Stimulated activated CD4-positive, alpha-beta T cell treated with anti-CD3 and anti-CD28 coated beads, Interleukin-1b, Interleukin-23, amount 100 ng/mL, for 1 hour (primary cell): ENCODE measurements at places on chromosomes 6 and 20.

DNA sequence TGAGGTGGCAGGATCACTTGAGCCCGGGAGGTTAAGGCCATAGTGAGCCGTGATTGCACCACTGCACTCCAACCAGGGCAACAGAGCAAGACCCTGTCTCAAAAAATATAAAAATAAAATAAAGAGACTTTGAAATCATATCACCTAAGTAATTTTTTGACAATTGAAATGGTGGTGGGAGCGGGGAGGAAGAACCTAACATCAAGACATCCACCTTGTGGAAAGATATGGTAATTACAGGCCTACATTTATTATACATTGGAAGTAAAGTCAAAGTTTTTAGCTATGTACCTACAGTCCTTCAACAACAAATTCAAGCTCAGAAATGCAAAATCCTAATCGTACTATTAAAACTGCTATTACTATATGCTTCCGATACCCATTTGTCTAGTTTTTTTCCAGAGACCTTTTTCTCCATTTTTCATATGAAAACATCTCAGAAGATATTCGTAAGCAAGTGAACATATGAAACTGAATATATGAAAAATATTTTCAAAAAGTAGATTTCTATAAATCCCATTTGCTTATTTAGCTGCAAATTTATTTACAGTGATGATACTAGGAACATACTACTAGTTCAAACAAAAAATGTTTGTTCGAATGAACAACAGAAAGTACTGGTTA lies 83.3 kb downstream of the SYCP2 start:
- no peak for DNase-seq

DNA sequence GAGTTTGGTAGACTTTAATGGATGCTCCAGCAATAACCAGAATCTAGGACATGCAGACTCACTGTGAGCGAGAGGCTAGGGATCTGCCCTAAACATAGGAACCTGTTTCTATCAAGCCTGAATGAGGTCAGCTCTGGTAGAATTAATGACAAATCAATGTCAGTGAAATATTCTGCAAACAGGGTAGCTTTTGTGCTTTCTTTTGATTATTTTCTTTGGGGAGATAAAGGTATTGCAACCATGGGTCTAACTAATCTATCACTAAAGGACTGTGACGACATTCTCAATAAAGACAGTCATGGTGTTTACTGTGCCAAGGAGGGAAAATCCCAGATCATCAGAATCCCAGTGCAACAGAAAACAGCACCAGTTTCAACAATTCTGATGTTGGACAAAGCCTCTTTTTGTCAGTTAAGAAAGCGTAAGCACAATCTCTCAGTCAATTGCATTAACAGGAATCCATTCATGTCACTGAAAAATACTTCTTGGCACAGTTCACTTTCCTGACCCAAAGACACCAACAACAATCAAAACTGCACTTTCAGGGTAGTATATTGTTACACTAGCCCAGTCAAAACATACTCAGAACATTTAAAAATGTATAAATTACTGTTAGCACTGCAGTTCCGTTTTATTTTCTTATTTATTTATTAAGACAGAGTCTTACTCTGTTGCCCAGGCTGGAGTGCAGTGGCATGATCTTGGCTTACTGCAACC lies 36.8 kb upstream of the SMIM29 start:
- no peak for DNase-seq

- no peak for DNase-seq
Observed at GRCh38 chr6:158016571-158017383, 35.1 kb downstream of the SYNJ2 start.

DNA sequence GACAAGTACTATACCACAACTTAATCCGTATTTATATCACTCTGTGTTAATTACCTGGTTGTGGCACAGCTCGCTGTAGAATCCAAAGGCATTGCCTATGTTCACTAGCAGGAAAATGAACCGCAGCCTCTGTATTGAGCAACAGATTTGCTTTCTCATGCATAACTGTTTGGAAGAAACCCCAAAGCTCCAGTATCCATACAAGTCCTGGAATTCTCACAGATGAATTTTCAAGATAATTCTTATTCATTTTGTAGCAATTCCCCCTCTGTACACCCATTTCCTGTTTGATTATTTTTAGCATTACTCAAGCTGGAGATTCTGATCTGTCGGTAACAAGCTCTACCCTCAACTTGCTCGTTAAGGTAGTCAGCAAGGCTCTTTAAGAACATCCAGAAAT lies 63.5 kb downstream of the STMND1 start:
- DNase-seq = no peak

GRCh38 chr6:75210885-75211739 lies 5.3 kb upstream of the COL12A1 start:
- peak; percentile 15 for DNase-seq

DNA sequence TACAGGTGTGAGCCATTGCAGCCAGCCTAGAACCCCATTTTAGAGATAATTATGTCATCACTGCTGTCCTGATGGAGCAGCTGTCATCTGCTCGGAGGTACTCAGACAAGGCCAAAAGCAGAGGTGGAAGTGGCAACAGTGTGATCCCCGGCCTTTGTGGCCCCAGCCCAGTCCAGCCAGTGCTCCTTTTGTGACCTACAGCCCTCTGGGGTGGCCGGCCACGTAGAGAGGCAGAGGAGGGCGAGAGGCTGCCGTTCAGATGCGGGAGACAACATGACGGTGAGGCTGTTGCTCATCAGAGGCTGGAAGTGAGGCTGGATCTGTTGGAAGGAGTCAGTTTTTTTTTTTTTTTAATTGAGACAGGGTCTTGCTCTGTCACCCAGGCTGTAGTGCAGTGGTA lies 32.8 kb downstream of the EFCAB8 start:
- DNase-seq = no peak

GRCh38 chr20:36541227-36541767 lies at the start of gene MYL9:
MYL9 (plus strand) TSS chr20:36541519; CDS start chr20:36544885, 3,366 bp downstream.
- no peak for DNase-seq

DNA sequence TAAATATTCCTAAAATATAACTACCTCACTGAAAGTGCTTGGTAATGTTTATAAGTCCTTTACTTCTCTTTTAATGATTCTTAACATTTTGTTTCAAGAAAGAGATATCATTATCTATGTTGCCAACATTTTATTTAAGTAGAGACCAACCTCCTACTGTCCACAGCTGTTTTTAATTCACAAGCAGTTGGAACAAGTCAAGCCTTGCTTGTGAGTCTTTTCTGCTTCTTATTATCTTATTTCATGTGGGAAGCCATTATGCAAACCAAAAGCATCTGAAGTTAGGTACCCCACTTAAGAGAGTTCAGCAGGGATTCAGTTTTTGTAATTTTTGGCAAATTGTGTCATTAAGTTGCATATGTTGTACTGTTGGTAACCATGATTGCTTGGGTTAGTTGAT lies 1714.5 kb downstream of the GRIK2 start:
- DNase-seq = no peak

GRCh38 chr6:36682328-36683144 lies 4.0 kb downstream of the CDKN1A start:
- DNase-seq = no peak

- DNase-seq = no peak
Observed at GRCh38 chr6:166351715-166352285, 9.5 kb upstream of the SFT2D1 start.

DNA sequence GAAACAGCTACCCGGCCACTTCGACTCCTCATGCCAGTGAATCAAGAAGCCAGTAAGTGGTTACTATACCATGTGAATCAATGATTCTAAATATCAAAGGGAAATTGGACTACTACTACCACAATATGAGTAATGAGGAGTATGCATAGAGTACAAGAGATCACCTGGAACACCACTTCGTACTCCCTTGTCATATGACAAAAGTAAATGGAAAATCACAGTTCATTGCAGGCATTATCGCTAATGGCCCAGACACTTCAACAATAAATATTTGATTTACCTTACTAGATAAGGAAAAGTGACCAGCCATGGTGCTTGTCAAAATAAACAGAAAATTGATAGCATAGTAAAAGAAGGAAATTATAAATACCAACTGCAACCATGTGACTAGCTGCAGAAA lies 73.1 kb downstream of the BMP5 start:
- DNase-seq = no peak

GRCh38 chr6:142938510-142938909 lies 6.5 kb downstream of the HIVEP2 start:
- DNase-seq = no peak

DNA sequence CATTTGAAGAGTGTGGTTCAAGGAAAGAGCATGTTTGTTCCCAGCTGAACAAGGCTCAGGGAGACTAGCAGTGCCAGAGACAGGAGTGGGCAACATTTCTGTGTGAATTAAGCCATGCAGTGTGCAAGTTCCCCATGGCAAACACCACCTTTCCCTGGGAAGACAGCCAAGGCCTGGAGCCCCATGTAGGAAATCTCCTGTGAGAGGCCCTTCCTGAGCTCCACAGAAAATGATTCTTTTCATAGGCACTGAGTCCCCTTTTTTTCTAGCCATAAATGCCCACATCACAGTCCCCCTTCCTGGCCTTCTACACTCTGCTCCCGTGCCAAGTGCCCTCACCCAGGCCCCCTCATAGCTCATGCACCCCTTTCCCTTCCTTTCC lies 11.8 kb upstream of the TRAM2 start:
- DNase-seq = no peak

DNA sequence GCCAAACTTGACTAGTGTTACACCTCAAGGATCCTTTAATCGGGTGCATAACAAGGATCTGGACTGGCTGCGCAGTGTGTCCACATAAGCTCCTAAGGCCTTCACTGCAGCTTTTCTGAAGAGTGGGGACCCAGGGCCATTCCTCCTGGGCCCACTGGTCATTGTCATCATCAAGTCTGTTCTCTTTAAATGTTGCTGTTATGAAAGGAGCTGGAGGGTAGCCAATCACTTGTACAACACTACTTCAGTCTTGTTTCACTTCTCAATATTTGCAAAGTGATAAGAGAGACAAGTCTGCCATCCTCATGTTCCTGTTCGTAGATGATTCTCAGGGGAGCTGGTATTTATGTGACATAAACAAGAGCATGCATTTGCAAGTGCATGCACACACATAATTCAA lies 149.8 kb downstream of the SYNDIG1 start:
- no peak for DNase-seq

- no peak for DNase-seq
Observed at GRCh38 chr6:101883505-101883904, 490.0 kb downstream of the GRIK2 start.

DNA sequence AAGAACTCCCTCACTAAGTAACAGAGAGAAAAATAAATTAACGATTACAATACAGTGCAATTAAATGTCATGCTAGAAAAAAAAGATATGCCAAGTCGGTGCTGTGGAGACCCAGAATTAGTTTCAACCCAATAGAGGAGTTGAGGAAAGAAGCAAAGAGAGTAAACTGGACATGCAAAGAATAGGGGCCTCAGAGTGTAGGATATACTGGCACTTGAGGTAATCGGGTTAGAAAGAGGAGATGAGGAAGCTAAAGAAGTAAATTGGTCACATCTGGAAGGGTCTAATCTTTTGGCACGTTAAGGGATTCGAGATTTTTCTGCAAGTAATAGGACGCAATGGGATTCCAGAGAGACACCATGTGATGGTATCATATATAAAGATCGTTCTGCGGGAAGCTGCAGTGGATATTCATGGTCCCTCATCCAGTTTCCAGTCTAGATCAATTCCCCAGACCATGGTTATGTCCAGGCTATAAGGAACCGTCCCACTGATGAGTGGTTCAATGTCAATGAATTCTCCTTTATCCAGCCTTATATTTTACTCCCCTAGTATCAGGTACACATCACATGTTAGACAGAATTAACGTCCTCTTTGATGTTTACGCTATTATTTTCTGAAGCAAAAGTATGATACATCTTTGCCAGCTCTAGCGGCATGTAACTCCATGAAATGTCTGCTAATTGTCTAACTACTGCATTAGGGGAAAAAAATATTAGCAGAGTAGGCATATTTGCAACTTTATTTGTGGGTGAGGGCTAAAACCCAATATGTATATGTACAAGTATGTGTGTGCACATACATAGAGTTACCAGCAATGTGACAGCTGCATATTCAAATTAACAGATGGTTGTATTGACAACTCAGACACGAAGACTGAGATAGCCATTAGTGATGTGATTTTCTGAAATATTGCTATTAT lies 1.1 kb upstream of the TBC1D32 start:
- DNase-seq = no peak

DNA sequence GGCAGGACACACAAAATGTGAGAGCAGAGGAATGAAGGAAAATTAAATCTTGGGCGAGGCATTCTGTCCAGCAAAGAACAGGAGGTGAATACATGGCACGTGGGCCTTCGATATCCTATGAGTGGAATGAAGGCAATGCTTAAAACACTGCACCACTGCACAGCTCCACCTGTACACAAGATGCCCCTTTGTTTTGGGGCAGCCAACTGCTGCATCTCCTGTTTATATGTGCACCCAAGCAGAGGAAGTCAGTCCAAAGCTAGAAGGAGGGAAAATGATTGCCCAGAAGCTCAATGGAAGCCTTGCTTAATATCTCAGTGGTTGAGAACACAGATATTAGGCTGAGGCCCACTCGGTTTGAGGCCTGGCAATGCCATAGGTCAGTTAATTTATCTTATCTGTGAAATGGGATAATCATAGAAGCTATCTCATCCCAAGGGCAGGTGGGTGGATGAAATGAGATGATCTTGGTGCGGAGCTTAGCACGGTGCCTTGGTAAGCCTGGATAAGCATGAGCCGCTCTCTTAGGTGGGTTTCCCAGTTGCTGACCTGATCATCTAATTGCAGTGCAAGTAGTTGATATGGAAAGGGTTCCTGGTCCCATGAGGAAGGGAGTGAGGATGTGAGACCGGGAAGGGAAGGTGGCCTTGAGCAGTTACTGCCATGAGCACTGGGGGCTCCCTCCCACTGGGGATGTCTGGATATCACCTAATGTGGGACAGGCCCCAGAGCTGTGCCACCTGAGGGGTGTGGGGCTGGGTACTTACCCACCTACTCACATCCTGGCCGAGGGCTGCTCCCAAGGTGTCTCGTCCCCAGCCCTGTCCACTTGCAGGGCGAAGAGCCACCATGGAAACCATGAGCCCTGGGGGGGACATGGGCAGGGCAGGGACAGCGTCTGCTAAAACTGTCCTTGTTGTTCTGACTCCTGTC lies 9.9 kb downstream of the BANF2 start:
- DNase-seq = no peak

- DNase-seq = no peak
Observed at GRCh38 chr6:34771727-34772126, 14.4 kb downstream of the SNRPC start.

- DNase-seq = no peak
Observed at GRCh38 chr6:37109714-37110499, 60.0 kb upstream of the PIM1 start.

- DNase-seq = no peak
Observed at GRCh38 chr6:154478701-154479060, 31.8 kb downstream of the CNKSR3 start.

GRCh38 chr6:26156105-26156849 lies 69.0 kb downstream of the HFE start:
- peak; percentile 55 for DNase-seq

GRCh38 chr6:165732696-165733488 lies 69.9 kb upstream of the PDE10A start:
- no peak for DNase-seq

DNA sequence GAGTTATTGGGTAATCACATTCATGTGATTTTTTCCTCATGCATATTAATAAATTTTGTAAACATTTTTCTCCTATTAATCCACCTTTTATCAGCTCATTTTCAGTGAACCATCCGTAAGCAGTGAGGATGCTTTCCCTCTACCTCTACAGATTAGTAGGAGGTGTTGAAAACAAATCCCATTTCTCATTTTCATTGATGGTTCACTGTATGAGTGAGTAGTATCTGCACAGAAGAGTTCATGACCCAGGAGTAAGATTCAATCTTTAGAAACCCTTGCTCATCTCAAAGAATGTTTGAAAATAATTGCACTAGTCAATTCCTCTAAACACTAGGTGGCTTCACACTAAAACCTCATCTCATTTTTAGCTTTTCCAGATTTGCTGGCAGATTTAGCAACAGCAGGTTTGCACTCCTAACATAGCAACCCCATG lies 440.0 kb downstream of the HAO1 start:
- no peak for DNase-seq

GRCh38 chr6:127182501-127182900 lies 64.0 kb downstream of the RSPO3 start:
- DNase-seq = no peak
